ENCODE measurements at places on chromosomes 1 and 21. TPM values are rescaled to one million over a fixed set of nuclear protein-coding genes. Genes with fewer than 3 reads are reported as not detected.
A peak's percentile ranks its signal among the peaks of the same experiment; 100 is the strongest.

SNAP47 gene
- 29.3 TPM for total RNA-seq

DNA sequence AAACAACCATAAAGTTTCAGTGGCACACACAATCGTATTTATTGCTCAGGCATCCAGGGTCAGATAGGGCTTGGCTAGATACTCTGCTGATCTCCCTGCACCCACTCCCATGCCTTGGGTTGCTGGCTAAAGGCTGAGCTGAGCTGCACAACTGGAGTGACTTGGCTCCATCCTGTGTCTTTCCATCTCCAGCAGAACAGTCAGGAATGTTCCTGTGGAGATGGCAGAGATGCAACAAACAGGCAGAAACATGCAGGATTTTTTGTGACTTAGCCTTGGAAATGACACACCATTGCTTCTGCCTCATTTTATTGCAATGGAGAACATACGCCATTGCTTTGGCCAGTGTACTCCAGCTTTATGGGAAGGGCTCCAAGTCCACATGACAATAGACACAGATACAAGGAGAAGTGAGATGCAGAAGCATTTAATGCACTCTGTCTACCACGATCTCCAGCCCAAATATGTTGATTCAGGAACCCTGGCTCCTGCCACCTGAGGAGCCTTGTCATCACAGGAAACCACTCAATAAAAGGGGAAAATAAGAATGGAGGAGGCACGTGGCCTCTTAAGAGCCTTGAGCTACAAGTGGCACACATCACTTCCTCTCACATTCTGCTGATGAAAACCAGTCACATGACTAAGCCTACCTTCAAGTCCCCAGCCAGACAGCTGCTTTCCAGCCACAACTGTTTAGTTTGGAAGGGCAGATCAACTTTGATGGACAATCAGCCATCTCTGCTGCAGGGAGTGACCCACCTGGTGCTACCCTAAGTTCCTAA lies 10.1 kb upstream of the GUCA2B start:
- no peak for DNase-seq

DNA sequence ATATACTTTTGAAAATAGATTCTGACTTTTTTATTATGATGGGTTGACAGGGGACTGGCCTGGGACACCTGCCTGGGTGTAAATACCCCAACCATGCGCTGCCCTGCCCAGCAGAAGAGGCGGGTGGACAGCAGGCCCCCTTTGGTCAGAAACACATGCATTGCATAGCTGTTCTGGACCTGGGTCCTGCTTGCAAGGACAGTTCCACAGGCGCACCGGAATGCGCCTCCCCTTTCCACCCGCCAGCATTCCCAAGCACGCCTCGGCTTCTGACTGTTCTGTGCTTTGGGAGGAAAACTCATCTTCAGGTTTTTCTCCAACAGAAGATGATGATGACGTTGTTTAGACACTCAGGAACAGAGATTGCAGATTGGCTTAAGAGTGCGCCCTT lies 428 bp upstream of the ZNF678 start:
- DNase-seq: no peak

DNA sequence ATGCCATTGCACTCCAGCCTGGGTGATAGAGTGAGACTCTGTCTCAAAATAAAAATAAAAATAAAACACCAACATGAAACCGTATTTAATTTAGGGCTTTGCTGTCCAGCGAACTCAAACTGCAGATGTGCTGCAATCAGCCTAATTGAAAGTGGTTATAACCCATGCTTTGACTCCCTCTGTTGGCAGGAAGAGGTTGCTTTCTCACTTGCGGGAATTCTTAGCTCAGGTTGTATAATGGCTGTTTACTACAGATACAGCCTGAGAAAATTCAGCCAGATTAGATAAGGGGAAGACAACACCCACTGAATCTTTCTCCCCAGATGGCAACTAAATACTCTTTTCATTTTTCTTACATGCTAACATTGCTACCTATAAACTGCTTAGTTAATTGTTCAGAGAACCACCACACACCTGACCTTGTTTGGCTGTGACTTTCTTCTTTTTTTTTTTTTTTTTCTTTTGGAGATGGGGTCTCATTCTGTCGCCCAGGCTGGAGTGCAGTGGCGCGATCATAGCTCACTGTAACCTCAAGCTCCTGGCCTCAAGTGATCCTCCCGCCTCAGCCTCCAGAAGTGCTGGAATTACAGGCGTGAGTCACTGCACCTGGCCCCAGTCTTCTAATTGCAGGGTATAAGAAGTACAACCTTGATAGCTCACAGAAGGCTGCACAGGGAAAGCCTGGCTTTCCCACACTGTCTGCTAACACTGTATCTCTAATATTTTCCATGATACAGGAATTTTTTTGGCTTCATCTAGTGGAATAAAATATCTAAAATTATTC lies 34.6 kb downstream of the DNTTIP2 start:
- peak; percentile 30 for DNase-seq

GRCh38 chr1:26530895-26531598 lies 1.5 kb downstream of the RPS6KA1 start:
- no peak for DNase-seq

- DNase-seq: no peak
Observed at GRCh38 chr1:78277253-78277652, 213.5 kb upstream of the PTGFR start.

DNA sequence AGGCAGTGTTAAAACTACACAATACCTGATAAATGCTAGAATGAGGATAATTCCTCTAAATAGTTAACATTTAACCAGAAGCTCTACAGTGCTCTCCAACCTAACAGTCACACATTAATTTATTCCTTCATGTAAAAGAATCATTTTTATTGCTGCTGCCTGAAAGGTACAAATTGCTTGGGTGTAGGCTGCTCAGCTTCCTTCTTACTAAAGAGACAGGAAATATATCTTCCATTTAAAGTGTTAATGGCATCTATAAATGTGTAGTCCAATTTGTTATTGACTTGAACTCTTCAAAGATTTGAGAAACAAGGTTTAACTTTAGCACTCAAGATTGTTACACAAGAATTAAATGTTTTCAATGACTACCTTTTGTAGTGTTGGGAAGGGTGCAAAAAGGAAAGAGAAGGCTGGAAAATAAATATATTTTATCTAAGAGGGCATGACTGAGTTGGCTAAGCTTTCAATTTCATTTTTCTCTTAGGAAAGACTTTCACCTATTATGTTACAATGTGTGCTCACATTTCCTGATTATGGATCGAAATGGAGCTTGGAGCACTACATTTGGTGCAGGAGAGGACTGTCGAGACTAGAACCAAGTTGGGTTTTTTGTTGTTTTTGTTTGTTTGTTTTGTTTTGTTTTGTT lies 105.5 kb upstream of the CACYBP start:
- no peak for DNase-seq

GAS5 gene
- total RNA-seq: 650 TPM

DNA sequence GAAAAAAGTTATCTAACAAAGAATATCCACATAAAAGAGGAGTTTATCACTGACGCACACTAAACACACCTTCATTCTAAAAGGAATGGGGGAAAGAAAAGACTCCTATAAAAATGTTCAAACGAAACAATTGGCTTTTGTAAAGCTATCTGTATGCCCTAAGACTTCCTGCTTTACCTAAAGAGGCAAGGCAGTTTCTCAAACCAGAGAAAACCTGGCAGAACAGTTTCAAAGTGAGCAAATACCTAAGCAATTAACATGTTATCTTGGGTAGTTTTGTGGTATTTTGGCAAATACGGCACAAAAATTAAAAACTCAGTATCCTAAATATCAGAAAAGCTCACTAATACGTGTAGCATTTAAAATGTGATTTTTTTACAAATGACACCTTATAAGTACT lies 1.9 kb downstream of the PUM1 start:
- no peak for DNase-seq

SLAMF7 gene
- 5.5 TPM for total RNA-seq

C1orf50 gene
- total RNA-seq: 10.3 TPM

ST6GALNAC5 gene
- total RNA-seq: not detected

DNA sequence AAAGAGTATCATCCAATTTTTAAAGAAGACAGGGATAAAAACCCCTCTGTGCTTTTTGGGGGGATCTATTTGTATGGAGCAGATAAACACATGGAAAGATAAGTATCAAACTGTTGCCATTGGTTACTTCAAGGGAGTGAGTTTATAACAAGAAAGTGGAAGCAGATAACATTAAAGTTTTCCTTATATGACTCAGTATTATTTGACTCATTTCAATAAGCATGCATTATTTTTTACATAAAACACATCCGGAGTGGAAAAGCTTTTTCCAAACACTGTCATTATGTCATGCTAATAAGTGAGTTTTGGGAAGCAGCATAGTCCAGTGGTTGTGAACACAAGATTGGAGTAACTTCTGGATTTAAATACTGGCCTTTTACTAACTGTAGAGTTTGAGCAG lies 452.2 kb downstream of the LTN1 start:
- DNase-seq: no peak

Data from activated T-helper 2 cell treated with anti-CD3 and anti-CD28 coated beads, Interferon-gamma antibody, Interleukin-2, Interleukin-4, amounts not matched to agents 10 μg/mL and 5 μg/mL and 100 μg/mL, durations not matched to agents 14 hours and 24 hours and 36 hours (primary cell).